ENCODE measurements at places on chromosomes 2 and 18.

- no peaks in the 10 kb centered on the region for H3K27me3 ChIP-seq
- H3K27ac ChIP-seq: no peak overlapping the region
- H3K4me3 ChIP-seq: no peak overlapping the region
- no peaks in the 10 kb centered on the region for H3K36me3 ChIP-seq
- H3K4me1 ChIP-seq: peaks cover 4% of the 10 kb centered on the region
Measured at GRCh38 chr2:186058614-186059013, 320.0 kb downstream of the FSIP2 start.

DNA sequence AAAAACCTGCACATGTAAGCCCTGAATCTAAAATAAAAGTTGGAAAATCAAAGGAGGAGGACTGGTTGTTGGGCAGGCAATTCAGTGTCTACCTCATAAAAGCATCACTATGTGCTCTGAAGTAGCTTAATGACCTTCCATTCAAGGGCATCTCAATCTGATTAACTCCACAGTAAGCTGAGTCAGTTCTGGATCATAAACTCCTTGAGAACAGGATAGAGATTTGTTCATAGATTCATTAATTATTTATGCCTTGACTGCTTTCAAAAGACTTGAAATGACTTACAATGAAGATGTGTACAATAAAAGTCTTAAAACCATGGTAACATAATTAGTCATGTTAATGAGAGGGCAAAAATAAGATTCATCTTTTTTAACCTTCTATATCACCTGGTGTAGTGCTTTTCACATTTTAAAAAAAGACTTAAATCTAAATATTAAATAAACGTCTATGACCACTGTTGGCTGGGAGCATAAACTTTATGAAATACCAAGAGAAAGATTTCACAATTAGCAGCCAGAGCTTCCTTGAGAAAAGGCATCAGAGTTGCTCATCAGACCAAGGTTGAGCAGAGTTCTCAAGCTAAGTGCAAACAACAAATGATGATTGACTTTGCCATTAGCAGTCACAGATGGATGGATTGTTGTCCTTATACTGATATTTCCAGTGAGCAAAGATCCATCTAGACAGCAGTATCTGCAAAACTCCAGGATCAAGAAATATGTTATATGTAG is 237.3 kb upstream of the THUMPD2 start:
- no peaks in the 10 kb centered on the region for H3K4me1 ChIP-seq
- H3K27ac ChIP-seq: no peak overlapping the region
- no peaks in the 10 kb centered on the region for H3K27me3 ChIP-seq
- no peaks in the 10 kb centered on the region for H3K36me3 ChIP-seq

GRCh38 chr18:14933049-14933851 is 185.3 kb downstream of the ANKRD30B start:
- DNase-seq: no peak
- peaks cover under 1% of the 10 kb centered on the region for H3K36me3 ChIP-seq
- H3K27me3 ChIP-seq: no peaks in the 10 kb centered on the region
- H3K4me3 ChIP-seq: no peak overlapping the region
- H3K27ac ChIP-seq: no peak overlapping the region

- DNase-seq: no peak
- no peak overlapping the region for H3K27ac ChIP-seq
- no peak overlapping the region for H3K4me3 ChIP-seq
- H3K36me3 ChIP-seq: no peaks in the 10 kb centered on the region
- peaks cover 17% of the 10 kb centered on the region for H3K4me1 ChIP-seq
- H3K27me3 ChIP-seq: no peaks in the 10 kb centered on the region
Measured at GRCh38 chr18:48752478-48752877, 198.3 kb downstream of the SMAD7 start.

DNA sequence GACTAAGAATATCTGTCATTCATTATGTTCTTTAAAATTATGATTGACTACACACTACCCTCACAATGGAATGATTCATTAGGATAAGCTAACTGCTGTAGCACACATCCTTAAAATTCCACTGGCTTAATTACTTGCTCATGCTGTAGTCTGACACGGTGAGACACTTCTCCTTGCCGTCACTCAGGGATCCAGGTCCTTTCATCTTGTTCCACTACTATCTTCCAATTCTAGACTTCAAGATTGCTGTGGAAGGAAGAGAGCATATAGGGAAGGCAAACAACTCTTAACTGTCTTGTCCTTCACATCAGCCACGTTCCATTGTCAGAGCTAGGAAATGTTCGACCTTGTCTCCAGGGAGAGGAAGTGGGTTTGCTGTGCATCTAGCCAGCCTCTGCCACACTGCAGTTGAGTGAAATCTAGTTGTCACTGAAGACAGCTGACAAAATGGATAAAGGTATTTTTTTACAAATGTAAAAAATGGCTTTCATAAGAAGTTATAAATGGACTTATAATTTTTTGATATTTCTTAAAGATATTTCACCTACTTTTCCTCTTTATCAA is 30.1 kb downstream of the GREB1L start:
- H3K36me3 ChIP-seq: peaks cover 36% of the 10 kb centered on the region
- peak overlapping the region; percentile 81 for H3K27ac ChIP-seq
- H3K4me3 ChIP-seq: no peak overlapping the region
- peaks cover 37% of the 10 kb centered on the region for H3K4me1 ChIP-seq
- H3K27me3 ChIP-seq: no peaks in the 10 kb centered on the region
- no peak for DNase-seq

DNA sequence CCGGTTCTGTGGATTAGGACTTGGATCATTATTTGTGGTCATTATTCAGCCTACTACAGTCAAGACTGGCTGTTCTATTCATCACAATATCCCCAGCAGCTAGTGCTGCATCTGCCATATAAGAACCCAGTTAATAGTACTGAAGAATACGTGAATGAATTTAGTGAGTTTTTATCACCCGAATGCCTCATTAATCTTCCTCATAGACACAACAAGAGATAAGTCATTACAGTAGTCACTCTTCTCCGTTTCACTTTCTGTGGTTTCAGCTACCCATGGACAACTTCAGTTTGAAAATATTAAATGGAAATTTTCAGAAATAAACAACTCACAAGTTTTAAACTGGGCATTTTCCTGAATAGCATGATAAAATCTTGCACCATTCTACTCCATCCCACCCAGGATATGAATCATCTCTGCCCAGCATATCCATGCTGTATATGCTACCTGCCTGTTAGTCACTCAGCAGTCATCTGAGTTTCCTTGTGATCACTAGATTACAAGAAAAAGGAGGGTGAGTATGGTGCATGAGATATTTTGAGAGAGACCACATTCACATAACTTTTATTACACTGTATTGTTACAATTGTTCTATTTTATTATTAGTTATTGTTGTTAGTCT is 363.7 kb upstream of the CHAC2 start:
- H3K27ac ChIP-seq: no peak overlapping the region
- H3K4me3 ChIP-seq: no peak overlapping the region
- no peak for DNase-seq
- no peaks in the 10 kb centered on the region for H3K36me3 ChIP-seq
- no peaks in the 10 kb centered on the region for H3K27me3 ChIP-seq

DNA sequence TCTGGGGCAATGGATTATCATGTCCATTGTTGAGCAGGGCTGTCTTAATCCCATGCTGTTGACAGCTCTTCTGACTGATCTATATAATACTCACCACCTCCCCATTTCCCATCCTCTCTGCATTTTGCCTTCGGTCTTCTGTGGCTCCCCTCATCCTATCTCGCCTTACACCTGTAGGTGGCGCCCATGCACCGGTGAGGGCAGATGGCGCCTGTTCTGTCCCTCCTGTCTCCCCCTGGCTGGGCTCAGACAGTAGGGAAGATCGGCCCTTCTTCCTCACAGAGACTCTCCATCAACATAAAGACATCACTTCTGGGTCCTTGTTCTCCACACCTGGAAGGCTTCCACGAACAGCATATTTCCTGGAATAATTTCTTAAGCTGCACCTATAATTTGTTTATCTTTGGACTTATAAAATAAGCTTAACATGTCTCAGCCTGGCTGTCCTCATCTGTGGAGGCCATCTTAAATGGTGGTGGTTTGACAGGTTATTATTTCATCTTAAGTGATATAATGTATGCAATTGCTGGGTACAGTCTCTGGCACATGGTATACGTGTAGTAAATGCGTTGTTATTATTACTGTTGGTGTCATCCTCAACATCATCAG is 10.9 kb upstream of the CDH20 start:
- H3K4me3 ChIP-seq: no peak overlapping the region
- no peaks in the 10 kb centered on the region for H3K4me1 ChIP-seq
- peak; percentile 86 for DNase-seq
- H3K27ac ChIP-seq: no peak overlapping the region

GRCh38 chr2:233546774-233547173 is 19.8 kb downstream of the USP40 start:
- peaks cover 33% of the 10 kb centered on the region for H3K4me1 ChIP-seq
- H3K27ac ChIP-seq: no peak overlapping the region
- DNase-seq: no peak
- H3K27me3 ChIP-seq: no peaks in the 10 kb centered on the region
- H3K4me3 ChIP-seq: no peak overlapping the region
- H3K36me3 ChIP-seq: peaks cover 43% of the 10 kb centered on the region

GRCh38 chr18:79545736-79546171 is 133.8 kb upstream of the CTDP1 start:
- H3K36me3 ChIP-seq: no peaks in the 10 kb centered on the region
- H3K27ac ChIP-seq: no peak overlapping the region
- no peak for DNase-seq
- peaks cover 10% of the 10 kb centered on the region for H3K4me1 ChIP-seq

GRCh38 chr2:46518861-46519260 is 39.5 kb downstream of the TMEM247 start:
- H3K27ac ChIP-seq: no peak overlapping the region
- no peak for DNase-seq
- peaks cover 10% of the 10 kb centered on the region for H3K4me1 ChIP-seq
- H3K4me3 ChIP-seq: no peak overlapping the region
- H3K36me3 ChIP-seq: peaks cover 6% of the 10 kb centered on the region

- DNase-seq: no peak
- peak overlapping the region; percentile 53 for H3K27ac ChIP-seq
- H3K4me3 ChIP-seq: no peak overlapping the region
- H3K27me3 ChIP-seq: no peaks in the 10 kb centered on the region
- peaks cover 14% of the 10 kb centered on the region for H3K4me1 ChIP-seq
Measured at GRCh38 chr2:40093021-40093675, 314.1 kb upstream of the THUMPD2 start.

Data from nephron progenitor cell (in vitro differentiated cells).